ENCODE measurements at places on chromosomes 11 and 22.

GRCh38 chr11:13480198-13480597 lies 15.6 kb downstream of the PTH start:
- DNase-seq, result no peak

DNA sequence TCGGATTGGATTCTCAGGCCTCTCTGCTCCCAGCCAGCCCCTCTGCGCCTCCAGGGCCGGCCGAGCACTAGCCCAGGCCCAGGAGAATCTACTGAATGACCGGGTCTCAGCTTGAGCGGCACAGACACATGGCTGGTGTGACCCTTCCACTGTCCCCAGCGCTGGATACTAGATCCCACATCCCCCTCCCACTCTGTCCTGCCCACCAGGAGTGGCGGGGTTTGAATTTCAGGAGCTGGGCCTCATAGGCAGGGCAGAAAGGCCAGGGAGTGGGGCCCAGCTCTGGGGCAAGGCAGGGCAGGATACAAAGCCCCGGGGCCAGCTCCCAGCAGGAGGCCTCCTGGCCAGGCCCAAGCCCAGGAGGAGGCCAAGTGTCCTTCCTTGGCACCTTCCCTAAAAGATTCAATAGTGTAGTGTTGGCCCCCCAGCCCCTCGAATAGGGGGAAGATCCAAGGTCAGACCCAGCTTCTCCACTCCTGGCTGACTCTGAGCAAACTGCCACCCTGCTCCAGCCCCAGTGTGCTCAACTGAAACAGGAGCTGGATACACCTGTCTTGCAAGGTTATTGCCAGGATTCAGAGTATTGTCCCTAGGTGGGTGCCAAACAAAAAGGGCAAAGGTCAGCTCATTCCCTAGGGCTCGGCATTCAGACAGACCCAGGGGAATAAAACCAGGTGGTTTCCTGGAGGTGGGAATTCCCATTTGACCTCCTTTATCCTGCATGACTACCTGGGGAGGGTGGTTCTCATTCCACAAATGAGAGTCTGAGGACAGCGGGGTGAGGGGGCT lies 22.5 kb upstream of the TCF20 start:
- no peak for DNase-seq

DNA sequence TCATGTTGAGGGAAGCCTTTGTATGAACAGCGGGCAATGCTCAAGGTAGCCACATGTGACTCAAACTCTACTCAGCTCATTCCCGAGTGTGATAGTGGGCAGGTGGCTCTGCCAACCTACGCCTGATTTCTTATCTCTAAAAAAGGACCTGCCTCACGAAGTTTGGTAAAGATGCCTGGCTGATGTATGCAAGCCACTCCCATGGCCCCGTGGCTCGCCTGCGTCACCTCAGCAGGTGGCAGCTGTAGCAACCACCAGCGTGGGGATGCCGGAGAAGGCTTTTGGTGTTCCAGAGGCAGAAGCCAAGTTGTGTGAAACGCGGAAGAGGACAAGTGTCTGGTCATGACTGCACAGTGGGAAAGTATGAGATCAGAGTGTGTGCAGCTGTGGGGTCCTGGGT lies 5.4 kb downstream of the FADS2 start:
- no peak for DNase-seq

DNA sequence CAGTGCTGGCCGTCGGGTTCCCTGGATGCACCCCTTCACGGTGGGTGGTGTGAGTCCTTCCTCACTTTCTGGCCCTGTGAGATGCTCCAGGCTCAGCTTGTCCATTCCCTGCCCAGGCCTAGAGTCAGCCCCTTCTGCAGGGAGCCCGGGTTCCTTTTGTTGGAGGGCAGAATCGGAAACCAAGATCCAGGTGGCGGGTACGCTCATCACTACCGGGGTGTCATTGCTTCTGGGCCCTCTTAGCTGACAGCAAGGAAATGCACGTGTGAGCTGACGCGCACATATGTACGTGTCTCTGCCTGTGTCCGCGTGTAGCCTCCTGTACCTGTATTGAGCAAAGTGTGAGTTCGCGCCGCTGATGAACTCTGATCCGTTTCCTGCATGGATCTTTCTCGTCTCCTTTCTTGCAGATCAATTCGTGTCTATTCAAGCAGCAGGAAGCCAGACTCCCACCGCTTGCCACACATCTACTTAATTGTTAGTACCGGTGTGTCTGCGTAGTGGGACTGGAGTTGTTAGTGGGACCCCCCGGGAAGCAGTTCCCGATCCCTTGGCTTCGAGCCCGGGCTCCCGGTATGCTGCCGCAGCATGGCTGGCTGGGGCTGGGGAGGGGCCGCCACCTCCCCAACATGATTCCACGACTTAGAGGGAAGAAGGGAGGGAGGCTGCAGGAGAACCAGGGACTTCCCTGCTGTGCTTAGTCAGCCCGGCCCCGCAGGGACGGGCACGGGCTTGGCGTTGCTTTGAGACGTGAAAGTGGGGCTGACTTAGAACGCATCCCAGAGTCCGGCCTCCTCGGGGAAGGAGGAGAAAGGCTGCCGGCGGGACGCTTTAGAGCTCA lies 35.9 kb upstream of the GRAMD4 start:
- no peak for DNase-seq

- DNase-seq, result no peak
These were observed 129.7 kb upstream of the PARVA start for GRCh38 chr11:12247543-12248254.

GRCh38 chr11:12800032-12800671 lies 125.9 kb downstream of the TEAD1 start:
- no peak for DNase-seq

- no peak for DNase-seq
These were observed 29.8 kb downstream of the THOC5 start for GRCh38 chr22:29523761-29524160.

- DNase-seq, result no peak
These were observed 266.3 kb downstream of the BRD1 start for GRCh38 chr22:49561338-49561737.

GRCh38 chr11:61949169-61950034 lies 749 bp upstream of the BEST1 start:
- peak; percentile 76 for DNase-seq

- DNase-seq, result no peak
These were observed 46.6 kb upstream of the TCF20 start for GRCh38 chr22:42317008-42317407.

DNA sequence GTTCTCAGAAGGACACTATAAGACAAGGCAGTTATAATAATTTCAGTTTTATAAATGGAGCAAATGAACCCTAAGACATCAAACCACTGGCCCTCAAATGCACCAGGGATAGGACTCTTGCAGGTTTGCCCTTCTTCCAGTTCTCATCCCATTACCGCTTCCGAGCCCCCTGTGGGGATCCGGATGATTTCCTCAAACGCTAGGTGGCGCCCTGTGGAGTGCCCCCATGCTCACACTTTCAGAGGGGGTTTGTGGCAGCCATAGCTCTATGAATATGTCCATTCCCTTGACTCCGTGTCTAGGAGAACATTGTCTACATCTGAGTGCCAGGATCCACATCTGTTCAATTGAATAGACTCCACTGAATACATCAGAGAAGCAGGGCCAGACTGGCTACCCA lies 816.3 kb downstream of the NTM start:
- no peak for DNase-seq

DNA sequence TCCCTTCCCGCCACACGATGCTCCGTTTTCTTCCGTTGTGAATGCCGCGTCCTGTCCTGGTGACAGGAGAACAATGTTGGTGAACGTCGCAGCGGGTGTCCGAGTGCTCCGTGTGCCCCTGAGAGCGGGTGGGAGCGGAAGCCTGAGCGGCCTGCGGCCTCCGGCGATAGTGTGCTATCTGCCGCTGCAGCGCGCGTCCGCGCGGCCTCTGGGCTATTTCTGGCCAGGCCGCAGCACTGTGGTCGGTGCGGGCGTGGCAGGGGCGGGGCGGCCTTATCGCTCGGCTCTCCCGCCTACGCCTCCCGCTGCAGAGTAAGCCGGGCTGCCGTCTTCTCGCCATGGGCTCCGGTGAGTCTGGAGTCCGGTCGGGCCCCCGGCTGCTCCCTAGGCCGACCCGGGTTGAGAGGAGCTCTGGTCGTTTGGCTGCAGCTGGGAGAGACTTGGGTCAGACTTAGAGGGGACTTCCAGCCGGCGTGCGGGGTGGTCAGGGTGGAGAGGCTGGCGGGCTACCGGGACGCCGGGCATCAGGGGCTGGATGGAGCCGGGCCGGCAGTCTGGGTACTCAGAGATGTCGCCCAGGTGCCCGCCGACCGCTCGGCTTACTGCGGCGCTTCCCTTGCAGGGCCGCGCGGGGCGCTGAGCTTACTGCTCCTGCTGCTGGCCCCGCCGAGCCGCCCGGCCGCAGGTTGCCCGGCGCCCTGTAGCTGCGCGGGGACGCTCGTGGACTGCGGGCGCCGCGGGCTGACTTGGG lies at the start of gene GP1BB:
Gene GP1BB (plus strand): TSS at position 308 of the 751 bp plus-strand sequence. CDS start 31 bp downstream, at position 339.
- no peak for DNase-seq

DNA sequence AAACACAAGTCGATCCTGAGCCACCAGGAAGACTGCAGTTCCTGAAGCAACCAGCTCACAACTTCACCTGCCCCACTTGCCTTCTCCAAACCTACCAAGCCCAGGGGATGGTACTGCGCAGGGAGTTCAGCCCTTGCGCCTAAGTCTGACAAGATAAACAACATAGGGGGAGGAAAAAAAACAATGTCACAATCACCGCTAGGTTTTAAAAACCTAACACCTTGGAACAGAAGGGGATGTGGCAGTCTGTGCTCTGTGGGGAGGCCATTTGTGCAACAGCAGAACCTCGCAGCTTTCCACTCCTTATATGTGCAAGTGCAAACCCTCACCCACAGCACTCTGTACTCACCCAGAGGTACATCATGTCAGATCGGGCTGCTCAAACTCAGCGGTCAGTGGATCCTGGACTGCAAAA lies 134.2 kb downstream of the RBFOX2 start:
- DNase-seq, result peak; percentile 62

DNA sequence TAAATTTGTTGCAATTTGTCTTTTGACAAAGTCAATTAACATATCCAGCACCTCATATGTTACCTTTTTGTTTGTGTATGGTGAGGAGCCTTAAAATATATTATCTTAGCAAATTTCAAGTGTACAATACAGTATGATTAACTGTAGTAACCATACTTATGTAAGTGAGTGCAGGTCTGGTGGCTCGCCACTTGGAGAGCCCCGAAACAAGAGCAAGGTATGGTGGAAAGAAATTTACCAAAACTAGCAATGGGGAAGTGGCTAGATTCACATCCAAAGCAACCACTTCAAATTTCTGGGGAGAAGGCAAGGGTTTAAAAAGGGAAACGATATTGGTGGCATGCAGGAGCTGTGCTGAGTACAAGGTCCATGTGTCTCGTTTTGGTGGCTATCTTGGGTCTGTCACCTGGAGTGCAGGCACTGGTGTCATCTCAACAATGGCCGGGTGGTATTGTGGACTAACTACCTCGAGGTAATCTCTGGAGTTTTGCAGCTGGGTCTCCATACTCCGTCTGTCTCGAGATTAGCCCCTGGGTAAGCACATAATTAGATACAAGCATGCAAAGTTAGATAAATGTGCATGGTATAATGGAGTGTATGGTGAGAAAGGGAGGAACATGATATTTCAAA lies 8.2 kb upstream of the FNBP4 start:
- DNase-seq, result no peak

DNA sequence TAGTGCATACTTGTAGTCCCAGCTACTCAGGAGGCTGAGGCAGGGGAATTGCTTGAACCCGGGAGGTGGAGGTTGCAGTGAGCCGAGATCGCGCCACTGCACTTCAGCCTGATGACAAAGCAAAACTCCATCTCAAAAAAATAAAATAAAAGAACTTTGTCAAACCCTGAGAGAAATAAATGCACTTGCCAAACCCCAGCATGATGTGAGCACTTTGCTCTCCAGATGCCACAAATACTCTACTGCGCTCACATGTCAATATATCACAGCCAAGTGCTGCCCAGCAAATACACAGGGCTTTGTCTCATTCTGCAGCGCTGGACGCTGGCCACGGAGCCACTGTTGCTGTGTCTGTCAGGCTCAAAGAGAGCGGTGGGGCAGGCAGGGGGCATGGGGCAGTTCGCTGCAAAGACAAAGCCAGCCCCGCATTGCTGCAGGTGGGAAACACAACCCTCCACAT lies 45.1 kb downstream of the AHNAK start:
- DNase-seq, result no peak

GRCh38 chr11:65786786-65787636 lies at the start of gene OVOL1:
Gene OVOL1 (plus strand): TSS chr11:65787063. CDS start chr11:65787374, 311 bp downstream.
- no peak for DNase-seq

DNA sequence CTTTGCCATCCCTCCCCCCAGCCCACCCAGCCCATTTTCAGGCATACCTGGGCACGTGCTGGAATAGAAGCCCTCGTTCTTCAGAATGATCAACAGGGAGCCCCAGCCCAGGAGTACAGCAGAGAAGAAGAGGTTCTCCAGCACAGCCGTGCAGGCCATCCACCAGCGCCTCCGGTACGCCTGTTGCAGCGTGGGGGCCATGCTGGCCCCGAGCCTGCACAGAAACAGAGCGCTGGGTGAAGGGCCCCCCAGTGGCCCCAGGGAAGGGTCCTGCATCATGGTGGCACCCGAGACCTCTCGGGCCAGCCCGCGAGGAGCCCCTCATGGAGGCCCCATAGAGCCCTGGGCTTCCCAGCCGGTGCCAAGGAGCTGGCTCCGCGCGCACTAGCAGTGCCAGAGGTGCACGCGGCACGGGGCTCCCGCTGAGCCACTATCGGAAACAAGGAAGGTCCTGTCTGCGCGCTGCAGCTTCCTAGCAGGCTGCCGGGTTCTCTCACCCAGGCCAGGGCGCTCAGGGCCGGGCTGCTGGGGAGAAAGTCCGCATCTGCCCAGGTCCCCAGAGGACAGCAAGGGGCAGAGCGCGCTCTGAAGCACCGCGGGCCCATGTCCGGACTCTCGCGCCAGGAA lies 1.5 kb downstream of the SLC43A1 start:
- DNase-seq, result no peak

DNA sequence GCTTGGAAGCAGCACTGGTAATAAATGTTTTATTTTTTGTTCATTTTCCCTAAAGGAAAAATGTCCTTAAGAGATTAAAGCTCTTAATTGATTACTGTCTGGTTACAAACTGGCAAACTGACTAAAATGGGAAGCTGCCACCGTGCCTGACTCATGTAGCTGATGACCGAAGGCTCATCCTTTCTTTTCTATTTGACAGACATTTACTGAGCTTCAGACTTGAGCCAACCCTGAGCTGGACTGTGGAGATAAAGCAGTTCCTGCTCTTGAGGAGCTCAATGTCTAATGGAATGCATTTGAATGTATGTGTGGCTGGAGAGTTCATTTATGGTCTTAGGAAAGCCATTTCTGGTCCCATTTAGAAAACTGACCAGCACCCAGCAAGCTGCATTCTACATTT lies 91.3 kb downstream of the RNF169 start:
- no peak for DNase-seq

GRCh38 chr11:126279191-126279590 lies 3.7 kb upstream of the TIRAP start:
- no peak for DNase-seq

- no peak for DNase-seq
These were observed 31.3 kb upstream of the OPCML start for GRCh38 chr11:133563505-133564025.

DNA sequence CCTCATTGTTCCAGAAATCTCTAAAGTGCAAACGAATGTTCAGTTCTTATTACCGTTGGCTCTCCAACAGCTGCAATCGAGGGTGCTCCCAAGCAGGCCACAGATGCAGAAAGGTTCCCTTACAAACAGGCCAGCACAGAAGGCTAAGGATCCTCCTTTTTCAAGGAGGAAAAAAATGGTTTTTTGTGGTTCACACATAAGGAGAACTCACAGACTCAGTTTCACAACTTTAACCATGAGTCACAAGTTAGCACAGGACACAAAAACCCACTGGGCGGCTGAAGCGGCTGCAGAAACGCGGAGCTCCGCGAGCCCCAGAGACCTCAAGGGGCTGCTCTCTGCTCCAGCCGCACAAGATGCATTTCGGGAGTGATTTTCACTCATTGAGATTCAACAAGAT lies 98.2 kb upstream of the PRR5 start:
- DNase-seq, result no peak

- no peak for DNase-seq
These were observed 256.0 kb upstream of the SESN3 start for GRCh38 chr11:95486979-95487378.
